Hindlimb muscle (tissue), 1 donor: ENCODE measurements at places on chromosomes 5 and 9. TPM values are rescaled to one million over a fixed set of nuclear protein-coding genes. Genes with fewer than 3 reads are reported as not detected.

DNA sequence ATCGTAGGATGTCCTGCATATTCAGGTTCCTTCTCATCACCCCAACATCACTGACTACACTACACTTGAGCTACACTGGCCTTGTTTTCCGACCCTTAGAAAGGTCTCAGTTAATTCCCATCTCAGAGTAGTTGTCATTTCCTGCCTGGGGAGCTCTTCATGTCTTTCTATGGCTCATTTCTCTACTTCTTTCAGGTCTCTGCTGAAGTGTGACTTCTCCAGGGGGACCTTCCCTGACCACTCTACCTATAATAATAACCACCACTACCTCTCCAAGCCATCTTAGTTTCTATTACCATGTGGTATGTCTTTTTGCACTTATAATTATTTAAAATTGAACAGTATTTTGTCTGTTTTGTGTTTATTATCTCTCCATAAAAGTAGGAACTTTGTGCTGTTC is 113.2 kb downstream of the STARD4 start:
- DNase-seq, result no peak

DNA sequence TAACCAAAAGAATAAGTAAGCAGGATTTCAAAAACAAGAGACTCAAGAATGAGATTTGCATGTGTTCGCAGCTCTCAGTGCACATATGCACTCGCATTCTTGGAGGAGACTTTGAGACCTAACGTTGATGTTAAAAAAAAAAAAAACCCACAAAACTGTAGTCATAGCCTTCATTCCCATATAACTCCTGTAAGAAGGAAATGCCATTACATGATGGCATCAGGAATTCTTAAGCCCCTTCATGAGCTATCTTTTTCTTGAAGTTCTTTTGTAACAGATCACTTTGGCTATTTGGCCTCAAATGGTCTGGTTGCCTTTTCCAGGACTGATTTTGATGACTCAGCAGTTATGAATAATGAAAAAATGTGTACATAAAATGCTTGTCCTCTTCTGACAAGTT is 113.8 kb downstream of the ALDH1A1 start:
- DNase-seq, result no peak

KCNV2 gene
- 0.12 TPM for polyA plus RNA-seq

DNA sequence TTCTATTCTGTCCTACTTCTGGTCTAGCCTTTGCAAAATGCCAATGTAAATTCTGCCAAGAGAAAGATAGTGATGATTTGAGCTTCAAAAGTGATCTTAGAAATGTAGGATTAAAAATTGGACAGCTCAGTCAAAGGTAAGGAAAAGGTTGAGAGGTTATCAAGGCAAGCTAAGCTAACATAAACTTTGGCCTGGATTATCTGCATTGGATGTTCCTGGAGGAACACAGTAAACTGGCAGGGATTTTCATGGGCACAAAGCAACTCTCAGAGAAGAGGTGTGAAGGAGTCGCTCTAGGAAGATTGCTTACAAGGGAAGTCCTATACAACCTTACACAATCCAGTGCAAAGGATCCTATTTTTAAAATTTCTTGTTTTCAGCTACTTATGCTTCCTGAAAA is 115.2 kb downstream of the JAKMIP2 start:
- DNase-seq, result no peak

DNA sequence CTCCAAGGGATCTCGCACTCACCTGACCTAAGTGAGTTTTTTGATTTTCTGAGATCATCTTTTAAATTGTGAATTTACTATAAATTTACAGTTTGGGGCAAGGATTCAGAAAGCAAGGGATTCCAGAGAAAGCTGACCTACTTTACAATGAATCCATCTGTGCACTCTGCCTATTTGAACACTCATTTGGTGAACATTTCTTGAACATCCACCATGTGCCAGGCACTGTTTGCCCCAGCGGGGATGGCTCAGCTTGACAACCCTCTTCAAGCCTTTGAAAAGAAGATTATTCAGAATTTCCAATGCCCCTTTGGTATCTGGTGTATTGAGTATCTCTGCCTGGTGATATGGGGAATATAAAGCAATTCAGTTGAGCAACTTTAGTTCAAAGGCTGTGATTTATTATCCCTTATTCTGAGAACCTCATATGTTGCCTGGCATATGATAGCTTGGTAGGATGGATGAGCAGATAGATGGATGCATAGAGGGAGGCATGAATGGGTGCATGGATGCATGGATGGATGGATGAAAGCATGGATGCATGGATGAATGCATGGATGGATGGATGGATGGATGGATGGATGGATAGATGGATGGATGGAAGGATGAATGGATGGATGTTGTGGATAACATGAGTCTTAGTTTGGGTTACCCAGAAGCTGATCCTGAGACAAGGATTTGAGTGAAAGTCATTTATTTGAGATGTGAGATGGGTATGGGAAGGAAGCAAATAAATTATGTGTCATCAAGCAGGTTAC is 149.7 kb upstream of the ZNF366 start:
- no peak for DNase-seq

STING1 gene
- 49.0 TPM for polyA plus RNA-seq

- DNase-seq, result no peak
These were observed 83.8 kb upstream of the IL6ST start for GRCh38 chr5:56078278-56079156.

F12 gene
- 0.41 TPM for polyA plus RNA-seq

ANKRD18A gene
- not detected for polyA plus RNA-seq

DNA sequence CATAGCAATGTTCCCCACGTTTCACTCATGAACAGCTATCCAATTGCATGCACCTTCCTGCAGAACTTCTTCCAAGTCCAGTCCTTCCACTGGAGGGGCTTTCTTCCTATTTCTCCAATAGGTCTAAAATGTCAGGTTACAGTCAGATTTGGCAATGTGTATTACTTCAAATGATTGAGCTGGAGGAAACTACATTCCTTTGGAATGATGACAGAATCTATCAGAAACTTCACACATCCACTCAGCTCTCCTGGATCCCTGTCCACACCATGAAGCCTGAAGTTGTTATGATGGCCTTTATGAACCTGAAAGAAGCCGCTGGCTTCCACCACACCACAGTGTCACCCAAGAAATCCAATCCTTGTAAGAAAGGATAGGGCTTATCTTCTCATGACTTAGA is 32.2 kb downstream of the FBXW2 start:
- no peak for DNase-seq

DNA sequence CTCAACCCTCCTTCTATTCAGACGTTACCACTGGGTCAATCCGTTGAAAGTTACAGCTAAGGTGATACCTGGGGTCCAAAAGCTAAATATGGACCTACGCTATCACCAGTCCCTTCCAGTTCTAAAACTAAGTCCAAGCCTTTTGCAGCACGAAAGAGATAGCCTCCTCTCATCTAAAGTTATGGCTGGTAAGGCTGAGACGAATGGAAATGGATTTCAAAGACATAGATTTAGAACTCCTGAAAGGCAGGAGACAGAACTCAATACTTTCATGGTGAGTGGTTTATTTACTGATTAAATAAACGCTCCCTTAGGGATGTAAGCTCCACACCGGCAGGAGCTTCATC is 751 bp upstream of the RIC1 start:
- no peak for DNase-seq

DNA sequence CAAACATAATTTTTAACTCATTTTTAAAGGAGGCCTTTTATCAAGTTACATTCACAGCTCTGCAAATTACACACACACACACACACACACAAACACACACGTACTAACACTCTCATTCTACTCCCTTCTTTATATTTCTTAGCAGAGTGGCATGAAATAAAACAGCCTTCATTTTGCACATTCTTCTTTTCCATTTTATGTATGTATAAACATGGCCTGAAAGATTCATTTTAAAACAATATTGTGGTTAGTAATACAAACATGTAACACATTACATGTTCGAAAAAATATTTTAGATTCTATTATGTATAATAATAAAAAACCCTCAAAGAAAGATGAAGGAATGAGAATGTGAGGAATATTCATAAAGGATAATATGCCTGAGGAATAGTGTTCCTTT is 86.0 kb upstream of the ITGA2 start:
- DNase-seq, result no peak

C5orf52 gene
- polyA plus RNA-seq, result not detected
